ENCODE measurements at places on chromosomes 11 and 22.

DNA sequence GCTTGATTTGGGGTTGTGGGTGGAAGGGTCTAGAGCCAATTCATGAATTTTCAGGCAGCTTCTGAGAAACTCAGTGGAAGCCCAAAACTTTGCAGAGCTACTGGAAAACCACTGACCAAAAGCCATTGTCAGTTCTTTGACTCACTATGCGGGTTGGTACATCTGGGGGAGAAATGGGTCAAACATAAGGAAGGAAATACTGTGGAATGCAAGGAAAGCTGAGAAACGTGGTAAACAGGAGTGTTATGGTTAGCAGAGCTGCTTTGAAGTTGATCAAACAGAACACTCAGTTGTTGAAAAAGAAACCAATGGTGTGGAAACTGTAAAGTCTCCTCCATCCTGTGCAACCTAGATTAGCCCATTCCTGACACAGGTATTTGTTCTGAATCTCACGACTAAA lies 6.3 kb upstream of the ABTB2 start:
- DNase-seq: no peak

GRCh38 chr11:108324587-108324986 lies 101.7 kb downstream of the ATM start:
- no peak for DNase-seq

- DNase-seq: no peak
These were observed 6.4 kb downstream of the OSM start for GRCh38 chr22:30260276-30260675.

- DNase-seq: no peak
These were observed 8.9 kb downstream of the TMEM218 start for GRCh38 chr11:125102510-125102909.

DNA sequence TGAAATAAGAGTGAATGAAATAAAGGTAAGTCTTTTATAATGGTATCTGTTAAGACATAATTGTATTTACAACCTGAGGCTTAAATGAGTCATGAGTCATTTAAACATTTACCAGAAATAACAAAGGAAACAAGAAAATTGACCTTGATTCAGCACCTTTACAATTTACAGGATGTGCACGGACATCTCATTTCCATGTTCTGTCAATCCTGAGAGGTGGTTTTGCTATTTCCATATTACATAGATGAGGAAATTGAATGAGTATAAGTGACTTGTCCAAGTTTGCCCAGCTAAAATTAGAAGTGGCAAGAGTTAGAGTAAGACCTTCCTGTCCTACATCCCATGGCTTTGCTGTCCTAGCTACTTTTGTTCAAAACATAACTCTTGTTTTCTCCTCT lies 89.1 kb downstream of the TRIM44 start:
- DNase-seq: no peak

GRCh38 chr11:102389253-102389652 lies 42.2 kb downstream of the BIRC2 start:
- no peak for DNase-seq

- no peak for DNase-seq
These were observed 4.9 kb upstream of the ATF4 start for GRCh38 chr22:39515266-39516050.

- DNase-seq: no peak
These were observed 9.4 kb downstream of the DRD2 start for GRCh38 chr11:113465786-113466185.

- peak; percentile 55 for DNase-seq
These were observed 745 bp downstream of the NCAM1 start for GRCh38 chr11:112961751-112962578.

- DNase-seq: no peak
These were observed 14.0 kb downstream of the RPUSD4 start for GRCh38 chr11:126197277-126197939.

DNA sequence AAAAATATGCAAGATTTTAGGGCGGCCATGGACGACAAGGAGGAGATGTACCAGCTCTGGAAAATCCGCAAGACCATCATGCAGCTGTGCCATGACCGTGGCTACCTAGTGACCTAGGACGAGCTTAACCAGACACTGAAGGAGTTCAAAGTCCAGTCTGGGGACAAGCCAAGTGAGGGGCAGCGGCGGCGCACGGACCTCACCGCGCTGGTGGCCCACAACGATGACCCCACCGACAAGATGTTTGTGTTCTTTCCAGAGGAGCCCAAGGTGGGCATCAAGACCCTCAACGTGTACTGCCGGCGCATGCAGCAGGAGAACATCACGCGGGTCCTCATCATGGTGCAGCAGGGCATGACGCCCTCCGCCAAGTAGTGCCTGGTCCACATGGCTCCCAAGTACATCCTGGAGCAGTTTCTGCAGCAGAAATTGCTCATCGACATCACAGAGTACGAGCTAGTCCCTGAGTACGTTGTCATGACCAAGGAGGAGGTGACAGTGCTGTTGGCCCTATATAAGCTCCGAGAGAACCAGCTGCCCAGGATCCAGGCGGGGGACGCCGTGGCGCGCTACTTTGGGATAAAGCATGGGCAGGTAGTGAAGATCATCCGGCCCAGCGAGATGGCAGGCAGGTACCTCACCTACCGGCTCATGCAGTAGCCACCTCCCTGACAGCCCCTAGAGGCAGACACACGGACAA lies 43.5 kb upstream of the ZC3H12C start:
- no peak for DNase-seq

GRCh38 chr22:46654927-46655595 lies 34.9 kb downstream of the GRAMD4 start:
- no peak for DNase-seq

DNA sequence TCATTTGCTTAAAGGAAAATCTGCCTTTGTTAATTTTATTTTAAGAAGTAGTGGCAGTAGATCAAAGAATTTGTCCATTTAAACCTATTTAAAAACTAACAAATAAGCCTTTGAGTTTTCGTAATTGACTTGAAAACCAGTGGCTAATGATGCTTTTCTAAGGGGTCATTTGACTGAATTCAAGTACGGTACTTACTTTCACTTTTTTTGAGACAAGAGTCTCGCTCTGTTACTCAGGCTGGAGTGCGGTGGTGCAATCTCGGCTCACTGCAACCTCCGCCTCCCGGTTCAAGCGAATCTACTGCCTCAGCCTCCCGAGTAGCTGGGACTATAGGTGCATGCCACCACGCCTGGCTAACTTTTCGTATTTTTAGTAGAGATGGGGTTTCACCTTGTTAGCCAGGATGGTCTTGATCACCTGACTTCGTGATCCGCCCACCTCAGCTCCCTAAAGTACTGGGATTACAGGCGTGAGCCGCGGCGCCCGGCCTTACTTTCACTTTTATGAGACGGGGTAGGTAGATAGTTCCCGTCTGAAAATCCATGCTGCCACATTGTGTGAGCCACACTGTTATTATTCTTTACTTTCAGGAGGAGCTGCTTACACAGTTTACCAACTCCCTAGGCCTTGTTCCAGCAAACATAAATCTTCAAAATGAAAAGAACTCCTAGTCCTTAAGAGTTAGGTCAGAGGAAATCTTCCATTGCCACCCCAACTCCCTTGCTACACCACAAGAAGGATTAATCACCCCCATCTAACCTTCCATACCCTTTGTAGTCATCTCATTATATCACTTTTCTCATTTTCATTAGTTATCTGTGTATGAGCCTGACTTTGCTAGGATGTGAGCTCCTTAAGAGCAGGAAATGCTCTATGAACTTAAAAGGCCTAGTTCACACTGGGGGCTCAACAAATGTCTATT lies 926.6 kb upstream of the CCDC90B start:
- DNase-seq: no peak

GRCh38 chr22:46983046-46983445 lies 220.6 kb downstream of the TBC1D22A start:
- no peak for DNase-seq

DNA sequence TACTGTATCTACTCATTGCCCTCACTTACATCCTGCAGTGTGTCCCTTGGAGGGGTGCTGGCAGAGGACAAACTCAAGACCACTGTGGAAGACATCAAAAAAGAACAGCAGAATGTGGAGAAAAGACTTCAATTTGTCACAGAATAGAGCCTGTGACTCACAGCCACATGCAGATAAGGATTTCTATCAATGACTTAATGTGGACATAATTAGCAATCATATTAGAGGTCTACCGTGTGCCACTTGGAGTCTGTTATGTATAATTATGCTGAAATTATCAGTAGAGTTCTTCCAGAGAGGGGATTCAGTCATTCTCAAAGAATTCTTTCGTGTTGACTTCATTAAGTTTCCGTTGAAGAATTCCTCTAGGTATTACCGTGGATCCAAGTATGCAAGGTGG lies 473.5 kb downstream of the MIAT start:
- DNase-seq: no peak

DNA sequence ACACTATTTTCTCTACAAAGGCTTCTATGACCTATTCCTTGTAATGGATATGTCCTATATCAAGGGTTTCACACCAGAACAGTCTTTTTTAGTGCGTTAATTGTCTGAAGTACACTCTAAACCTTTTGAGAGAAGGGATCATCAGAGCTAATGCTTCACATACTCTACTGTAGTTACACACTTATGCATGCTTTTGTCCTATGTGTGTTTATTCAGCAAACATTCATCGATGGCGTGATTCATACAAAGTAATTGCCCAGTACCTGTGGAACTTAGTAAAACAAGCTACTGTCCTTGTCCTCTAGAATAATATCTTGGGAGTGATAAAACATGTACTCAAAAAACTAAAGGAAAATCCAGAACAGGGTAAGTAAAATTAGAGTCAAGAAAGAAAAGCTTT lies 139.2 kb downstream of the GUCY1A2 start:
- no peak for DNase-seq

DNA sequence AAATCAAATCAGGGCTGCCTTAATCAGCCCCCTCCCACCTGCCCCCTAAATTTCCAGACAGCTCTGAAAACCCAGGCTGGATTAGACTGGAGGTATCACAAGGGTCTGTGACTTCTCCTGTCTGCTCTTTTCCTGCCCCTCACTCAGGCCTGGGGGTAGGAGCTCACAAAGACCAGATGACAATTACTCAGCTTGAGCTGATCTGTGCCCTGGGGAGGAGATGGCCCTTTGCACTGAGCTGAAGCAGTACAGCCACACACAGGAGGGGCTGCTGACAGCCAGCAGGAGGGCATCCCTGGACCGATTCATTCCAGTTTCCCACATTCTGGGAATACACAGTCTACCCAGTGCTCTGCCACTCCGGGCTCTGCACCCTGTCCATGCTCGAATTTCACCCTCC lies 4.2 kb downstream of the ABCC8 start:
- no peak for DNase-seq

GRCh38 chr22:18064636-18065035 lies 13.2 kb upstream of the PEX26 start:
- no peak for DNase-seq

DNA sequence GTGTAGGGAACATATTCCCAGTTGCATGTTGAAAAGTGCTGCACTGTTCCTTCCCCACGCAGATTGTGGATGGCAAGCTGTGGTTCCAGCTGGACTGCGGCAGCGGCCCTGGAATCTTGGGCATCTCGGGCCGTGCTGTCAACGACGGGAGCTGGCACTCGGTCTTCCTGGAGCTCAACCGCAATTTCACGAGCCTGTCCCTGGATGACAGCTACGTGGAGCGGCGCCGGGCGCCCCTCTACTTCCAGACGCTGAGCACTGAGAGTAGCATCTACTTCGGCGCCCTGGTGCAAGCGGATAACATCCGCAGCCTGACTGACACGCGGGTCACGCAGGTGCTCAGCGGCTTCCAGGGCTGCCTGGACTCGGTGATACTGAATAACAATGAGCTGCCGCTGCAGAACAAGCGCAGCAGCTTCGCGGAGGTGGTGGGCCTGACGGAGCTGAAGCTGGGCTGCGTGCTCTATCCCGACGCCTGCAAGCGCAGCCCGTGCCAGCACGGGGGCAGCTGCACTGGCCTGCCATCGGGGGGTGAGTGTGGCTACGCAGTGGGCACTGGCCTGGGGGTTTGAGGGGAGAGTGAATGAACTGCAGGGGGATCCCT lies 102.7 kb upstream of the MTNR1B start:
- no peak for DNase-seq

GRCh38 chr11:33043221-33043830 lies 4.0 kb downstream of the TCP11L1 start:
- DNase-seq: no peak

DNA sequence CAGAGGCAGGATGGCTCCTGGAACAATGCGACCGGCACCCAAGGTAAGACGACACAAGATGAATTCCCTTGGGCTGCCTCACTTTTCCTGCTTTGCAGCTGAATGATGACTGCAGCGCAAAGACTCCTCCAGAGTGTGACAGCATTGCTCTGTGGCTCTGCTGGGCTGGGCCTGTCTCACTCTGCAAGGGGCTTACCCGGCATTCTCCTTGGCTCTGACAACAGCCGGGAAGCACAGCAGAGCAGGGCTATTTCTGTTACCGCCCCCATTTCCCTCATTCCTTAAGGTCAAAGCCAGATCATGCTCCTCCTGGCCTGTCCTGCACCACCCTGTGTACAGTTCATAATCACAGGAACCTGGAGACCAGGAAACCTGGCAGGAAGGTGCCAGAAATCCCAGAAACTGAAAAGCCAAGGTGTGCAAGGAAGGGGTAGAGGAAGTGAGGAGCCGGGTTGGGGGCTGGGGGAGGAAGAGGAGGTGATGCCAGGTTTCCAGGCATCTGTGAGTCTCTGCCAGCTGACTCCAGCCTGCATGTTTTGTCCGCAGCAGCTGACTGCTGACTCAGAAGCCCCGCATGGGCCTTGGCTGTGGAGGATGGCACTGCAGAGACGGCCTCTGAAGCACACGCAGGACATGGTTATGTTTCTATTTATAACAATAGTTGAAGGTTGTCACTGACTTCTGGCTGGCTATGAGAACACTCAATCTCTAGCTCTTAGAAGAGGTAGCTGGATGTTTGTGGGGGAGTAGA lies 113.6 kb downstream of the MICAL3 start:
- DNase-seq: no peak

DNA sequence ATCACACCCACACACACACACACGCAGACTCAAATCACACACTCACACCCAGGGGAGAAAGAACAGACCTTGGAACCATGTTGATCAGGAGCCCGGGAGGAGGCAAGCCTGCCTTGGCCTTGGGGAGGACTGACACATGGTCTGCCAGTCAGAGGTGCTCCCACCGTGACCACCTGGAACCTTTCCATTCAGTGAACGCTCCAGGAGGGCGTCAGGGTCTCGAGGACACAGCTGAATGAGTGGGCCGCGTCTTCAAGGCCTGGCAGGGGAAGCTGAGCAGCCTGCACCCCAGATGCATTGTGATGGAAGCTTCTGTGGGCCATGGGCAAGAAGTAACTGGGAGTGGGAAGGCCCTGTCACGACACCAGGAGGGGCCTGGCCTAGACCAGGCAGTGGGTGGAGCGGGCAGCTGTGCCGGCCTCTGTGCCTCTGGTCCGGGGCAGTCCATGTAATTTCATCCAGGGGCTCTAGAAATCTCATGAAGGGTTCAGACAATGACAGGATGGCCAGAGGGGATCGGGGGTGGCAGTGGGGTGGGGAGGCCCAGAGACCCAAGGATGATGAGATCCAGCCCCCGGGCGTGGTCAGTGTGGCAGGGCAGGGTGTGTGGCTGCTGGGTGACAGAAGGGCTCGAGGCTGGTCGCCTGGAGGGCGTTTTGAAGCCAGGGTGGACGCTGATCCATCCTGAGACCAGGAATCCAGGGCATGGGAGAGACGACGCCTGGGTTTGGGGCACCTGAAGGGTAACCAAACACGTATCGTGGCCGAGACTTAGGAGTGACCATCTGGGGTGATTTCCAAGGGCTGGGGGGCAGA lies 53.7 kb downstream of the IGF2 start:
- DNase-seq: no peak

GRCh38 chr22:30602049-30602448 lies 4.9 kb upstream of the TCN2 start:
- no peak for DNase-seq
